Kidney epithelial cell (primary cell): ENCODE measurements at places on chromosomes 2 and 18. TPM values are rescaled to one million over a fixed set of nuclear protein-coding genes. Genes with fewer than 3 reads are reported as not detected.

- no peak for DNase-seq
Measured at GRCh38 chr2:43406651-43407279, 180.4 kb upstream of the ZFP36L2 start.

- no peak for DNase-seq
Measured at GRCh38 chr2:39107724-39108273, 13.1 kb downstream of the SOS1 start.

- no peak for DNase-seq
Measured at GRCh38 chr2:215447056-215447455, 11.2 kb upstream of the FN1 start.

GNLY gene
- not detected in 2 replicates for total RNA-seq

GRCh38 chr2:12479065-12479601 is 237.6 kb upstream of the TRIB2 start:
- no peak for DNase-seq

DNA sequence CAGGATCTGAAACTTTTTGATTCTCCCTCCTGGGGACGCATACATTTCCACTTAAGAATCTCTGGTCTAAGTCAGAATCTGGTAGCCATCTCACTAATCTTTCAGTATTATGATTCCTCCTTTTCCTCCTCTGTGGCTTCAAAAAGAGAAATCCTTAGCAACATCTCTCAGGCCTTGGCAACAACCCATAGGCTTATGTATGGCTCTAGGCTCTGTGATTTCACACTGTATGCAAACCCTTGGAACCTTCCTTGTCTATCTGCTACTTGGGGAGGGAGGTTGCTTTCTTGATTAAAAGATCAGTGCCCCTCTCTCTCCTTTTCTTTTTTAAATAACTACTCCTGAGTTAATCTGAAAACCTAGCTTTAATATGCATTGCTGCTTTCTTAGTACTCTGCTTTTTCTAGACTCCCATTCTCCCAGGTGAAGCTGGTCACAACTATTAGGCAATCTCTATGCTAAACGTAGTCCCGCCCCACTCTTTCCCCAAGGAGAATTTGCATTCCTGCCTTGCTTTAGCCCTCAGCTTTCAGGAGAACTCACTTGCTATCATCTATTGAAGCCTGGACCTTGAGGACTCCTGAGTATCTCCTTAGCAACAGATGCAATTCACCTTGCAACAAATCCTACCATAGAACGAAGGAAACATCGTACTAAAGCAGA is 72.2 kb upstream of the L3MBTL4 start:
- no peak for DNase-seq

PLEK gene
- not detected in 2 replicates for total RNA-seq

IL18RAP gene
- 0.07 TPM in 1 of 2 replicates, not detected in the other for total RNA-seq

DNA sequence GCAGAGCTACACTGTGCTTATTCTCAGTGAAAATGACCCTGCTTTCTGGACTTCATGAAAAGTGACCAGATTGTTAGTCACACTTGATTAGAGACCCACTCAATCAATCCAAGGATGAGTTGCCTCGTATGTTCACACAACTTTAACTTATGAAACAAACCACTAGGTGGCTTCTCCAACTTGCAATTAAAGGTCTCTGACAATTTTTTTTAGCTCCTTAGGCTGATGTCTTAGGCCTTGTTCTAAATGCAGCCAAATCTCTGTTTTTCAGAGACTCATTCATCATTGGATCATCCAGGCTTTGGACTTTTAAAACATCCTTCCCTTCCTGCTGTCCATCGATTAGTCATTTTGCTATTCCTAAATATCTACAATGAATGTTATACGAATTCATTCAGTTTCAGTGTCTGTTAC is 63.4 kb downstream of the MREG start:
- peak; percentile 23 for DNase-seq

GPBAR1 gene
- 0.92 TPM in 1 of 2 replicates, not detected in the other for total RNA-seq

GRCh38 chr2:54490863-54491262 is 34.7 kb downstream of the SPTBN1 start:
- DNase-seq = no peak

DNA sequence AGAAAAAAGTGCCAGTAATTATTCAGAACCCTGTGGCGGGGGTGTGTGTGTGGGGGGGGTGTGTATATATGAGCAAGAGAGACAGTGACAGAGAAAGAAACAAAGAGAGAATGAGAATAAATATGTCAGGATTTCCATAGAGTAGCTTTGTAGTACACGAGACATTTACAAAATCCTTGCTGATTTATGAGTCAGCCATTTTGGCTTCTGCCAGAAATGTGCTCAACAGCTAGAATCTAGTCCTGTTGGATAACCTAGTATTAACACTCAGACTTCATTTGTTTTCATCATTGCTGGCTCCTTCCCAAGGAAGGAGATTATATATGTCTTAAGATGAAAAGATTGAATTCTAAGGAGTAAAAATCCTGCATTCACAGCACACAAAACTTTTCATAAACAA is 140.5 kb upstream of the HNRNPA3 start:
- no peak for DNase-seq

RAD51AP2 gene
- total RNA-seq = 0.04 and 0.14 TPM in 2 replicates

DNA sequence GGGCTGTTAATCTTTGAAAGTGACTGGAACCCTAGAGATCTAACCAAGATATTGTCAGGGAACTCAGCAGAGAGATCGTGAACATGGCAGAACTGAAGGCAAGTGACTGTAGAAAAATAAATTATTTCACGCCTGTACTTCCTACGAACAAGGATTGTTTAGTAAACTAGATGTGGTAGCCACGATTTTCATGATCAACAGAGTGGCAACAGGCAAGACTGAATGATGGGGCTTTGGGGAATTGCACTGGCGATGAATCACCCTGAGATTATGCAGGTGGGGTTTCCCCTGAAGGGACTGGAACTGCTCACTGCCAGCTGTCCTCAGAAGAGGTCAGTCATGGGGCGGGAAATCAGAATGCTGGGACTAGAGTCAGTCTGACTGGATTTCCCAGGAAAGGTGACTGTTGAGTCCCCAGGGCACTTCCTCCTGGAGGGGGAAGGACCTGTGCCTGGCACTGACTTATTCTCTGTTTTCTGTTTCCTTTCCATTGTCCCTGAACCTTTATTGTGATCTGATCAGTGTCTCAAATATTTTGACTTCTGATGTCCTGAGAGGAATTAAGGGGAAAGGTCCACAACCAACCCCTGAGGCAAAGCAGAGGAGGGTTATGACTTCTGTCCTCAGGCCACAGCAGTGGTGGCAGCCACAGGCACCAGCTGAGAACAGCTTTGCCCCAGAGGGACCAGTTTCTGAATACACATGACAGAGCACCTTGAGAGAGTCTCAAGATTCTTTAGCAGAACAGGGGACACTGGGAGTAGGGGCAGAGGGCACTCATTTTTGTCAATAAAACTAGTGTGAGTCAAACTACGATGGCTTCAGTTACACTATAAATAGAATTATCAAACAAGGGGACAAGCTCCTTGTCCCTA is 70.0 kb downstream of the NAB1 start:
- DNase-seq = peak; percentile 91

GRCh38 chr2:237452861-237453260 is 34.2 kb upstream of the MLPH start:
- DNase-seq = no peak

SNED1 gene
- total RNA-seq = 2.2 and 5.1 TPM in 2 replicates

GRCh38 chr2:33304032-33304864 is 172.2 kb upstream of the RASGRP3 start:
- DNase-seq = no peak

GRCh38 chr2:58702302-58702885 is 461.3 kb upstream of the FANCL start:
- DNase-seq = peak; percentile 70

DNA sequence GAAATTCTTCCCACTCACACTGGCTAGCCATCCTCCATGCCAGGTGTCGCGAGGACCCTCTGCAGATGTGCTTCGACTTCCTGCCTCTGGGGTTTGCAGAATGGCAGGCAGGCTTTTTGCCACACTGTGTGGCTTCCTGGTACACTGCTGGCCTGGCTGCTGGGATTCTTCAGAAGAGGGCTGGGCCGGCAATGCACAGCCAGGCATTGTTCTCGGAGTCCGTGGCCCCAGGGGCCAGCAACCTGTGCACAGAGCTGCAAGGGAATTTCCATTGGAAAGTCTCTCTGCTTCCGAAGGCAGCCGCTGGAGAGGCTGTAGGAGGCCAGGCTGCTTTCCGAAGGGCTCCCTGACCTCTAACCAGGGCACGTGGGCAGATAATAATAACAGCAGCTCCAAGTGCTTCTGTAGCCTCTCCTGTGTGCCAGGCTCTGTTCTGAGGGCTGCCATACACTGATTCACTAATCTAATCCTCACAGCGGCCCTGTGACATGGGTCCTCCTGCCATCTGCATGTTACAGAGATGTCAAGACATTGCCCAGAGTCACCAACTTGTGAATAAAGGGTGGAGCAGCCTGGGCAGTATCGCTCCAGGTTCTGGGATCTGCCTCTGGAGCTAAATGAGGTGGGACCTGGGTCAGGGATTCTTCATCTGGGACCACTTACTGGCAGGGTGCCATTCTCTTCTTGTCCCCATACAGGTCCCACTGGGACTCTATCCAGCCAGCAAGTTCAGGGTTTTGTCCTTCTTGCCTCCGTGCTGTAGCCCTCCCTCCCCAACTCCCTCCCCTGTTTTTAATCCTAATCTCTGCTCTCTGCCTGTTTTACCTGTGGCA is 5.0 kb downstream of the LDLRAD4 start:
- DNase-seq = no peak

- DNase-seq = no peak
Measured at GRCh38 chr2:72142570-72143440, 4.9 kb downstream of the CYP26B1 start.

GRCh38 chr2:238821391-238821790 is 26.5 kb upstream of the TWIST2 start:
- DNase-seq = peak; percentile 47

EFHD1 gene
- total RNA-seq = 3.6 and 6.5 TPM in 2 replicates

DNA sequence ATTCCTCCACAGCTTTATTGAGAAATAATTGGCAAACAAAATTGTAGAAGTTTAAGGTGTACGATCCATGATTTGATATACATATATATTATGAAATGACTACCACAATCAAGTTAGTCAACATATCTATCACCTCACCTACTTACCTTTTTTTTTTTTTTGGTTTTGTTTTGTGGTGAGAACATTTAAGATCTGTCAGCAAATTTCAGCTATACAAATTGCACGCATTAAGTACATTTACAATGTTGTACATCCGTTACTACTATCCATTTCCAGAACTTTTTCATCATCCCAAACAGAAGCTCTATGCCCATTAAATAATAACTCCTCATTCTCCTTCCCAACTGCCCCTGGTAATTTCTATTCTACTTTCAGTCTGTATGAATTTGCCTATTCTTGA is 37.4 kb upstream of the ADCYAP1 start:
- no peak for DNase-seq

- DNase-seq = no peak
Measured at GRCh38 chr2:237486334-237486818, 675 bp upstream of the MLPH start.

KIAA2012 gene
- not detected in 2 replicates for total RNA-seq

- no peak for DNase-seq
Measured at GRCh38 chr2:75736276-75736675, 25.6 kb upstream of the GCFC2 start.

GKN1 gene
- 0.25 TPM in 1 of 2 replicates, not detected in the other for total RNA-seq
